ENCODE measurements at places on chromosomes 3 and 15. TPM values are rescaled to one million over a fixed set of nuclear protein-coding genes. Genes with fewer than 3 reads are reported as not detected.
A peak's percentile ranks its signal among the peaks of the same experiment; 100 is the strongest.

ST8SIA2 gene
- not detected for total RNA-seq

DNA sequence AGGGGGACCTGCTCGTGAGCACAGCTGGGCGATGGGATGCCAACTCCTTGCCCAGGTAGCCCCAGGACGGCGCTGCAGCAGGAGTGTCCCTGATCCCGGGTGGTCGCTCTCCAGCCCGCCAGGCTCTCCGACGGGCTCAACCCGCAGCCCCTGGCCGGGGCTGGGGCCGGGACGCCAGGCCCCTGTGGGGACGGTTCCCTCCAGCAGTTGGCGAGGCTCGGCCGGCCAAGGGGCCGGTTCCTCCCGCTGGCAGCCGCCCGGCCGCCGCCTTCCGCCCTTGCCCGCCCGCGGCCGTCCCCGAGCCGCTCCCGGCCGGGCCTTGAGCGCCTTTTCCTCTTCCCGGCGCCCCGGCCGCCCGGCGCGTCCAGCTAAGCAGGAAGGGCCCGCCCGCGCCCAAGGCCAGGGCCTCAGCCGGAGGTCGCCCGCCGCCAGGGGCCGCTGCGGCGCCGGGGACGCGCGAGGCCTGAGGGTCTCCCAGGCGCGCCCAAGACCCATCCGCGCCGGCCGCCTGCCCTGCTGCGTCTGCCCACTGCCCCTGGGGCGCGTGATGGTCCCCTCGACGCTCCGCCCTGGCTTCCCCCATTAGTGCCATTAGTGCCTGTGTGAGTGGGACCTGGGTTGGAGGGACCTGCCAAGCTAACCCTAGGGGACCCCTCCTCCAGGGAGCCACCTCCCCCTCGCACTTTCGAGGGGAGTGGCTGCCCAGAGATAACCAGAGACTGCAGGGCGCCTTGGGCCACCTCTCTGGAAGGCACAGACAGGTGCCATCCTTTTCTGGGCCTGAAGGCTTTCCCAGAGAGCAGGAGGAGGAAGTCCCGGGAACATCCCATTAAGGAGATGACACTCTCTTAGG, 106.4 kb downstream of the FBLN2 start:
- DNase-seq, result peak; percentile 67

MYO5C gene
- 1.9 TPM for total RNA-seq

NPAP1 gene
- total RNA-seq, result not detected

GRCh38 chr3:31232055-31233025, 300.4 kb upstream of the STT3B start:
- DNase-seq, result no peak

Data from activated naive CD8-positive, alpha-beta T cell treated with anti-CD3 and anti-CD28 coated beads, Interleukin-2, amount 10 ng/mL, durations not matched to agents 7 days and 5 days (primary cell).